Upper lobe of right lung (tissue), 1 donor: ENCODE measurements at places on chromosomes 2 and 18. TPM values are rescaled to one million over a fixed set of nuclear protein-coding genes. Genes with fewer than 3 reads are reported as not detected.

The TUBA3E gene
- total RNA-seq: not detected

The MROH2A gene
- total RNA-seq: not detected

The M1AP gene
- 1.4 TPM for total RNA-seq

DNA sequence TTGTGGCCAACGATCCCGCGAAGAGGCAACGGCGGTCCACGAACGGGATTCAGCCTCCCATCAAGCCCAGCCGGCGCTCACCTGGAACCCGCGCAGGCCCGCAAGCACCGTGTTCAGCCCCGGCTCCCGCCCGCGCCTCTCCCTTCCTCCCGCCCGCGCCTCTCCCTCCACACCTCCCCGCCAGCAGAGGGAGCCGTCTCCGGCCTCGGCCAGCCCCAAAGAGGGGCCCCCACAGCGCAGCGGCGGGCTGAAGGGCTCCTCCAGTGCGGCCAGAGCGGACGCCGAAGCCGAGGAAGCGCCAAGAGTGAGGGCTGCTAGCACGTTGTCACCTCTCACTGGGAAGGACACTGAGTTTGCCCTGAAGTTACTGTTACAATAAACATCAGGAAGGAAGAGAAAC, 55.3 kb upstream of the LAPTM4A start:
- DNase-seq: peak; percentile 78

DNA sequence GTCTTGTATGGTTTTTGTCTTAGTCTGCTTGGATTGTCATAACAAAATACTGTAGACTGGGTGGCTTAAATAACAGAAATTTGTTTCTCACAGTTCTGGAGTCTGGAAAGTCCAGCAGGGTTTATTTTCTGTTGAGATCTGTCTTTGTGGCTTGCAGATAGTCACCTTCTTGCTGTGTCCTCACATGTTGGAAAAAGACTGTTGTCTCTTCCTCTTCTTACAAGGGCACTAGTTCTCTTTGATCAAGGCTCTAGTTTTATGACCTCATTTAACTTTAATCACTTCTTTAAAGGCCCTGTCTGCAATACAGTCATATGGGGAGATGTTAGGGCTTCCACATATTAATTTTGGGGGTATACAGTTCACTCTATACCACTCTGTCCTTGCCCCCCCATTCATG, 56.5 kb downstream of the NBEAL1 start:
- DNase-seq: no peak

GRCh38 chr2:29731948-29732347, 189.4 kb downstream of the ALK start:
- DNase-seq: no peak

GRCh38 chr2:79993144-79993543, 311.4 kb downstream of the LRRTM1 start:
- DNase-seq: no peak

GRCh38 chr2:186641132-186641806, 51.4 kb downstream of the ITGAV start:
- DNase-seq: no peak

DNA sequence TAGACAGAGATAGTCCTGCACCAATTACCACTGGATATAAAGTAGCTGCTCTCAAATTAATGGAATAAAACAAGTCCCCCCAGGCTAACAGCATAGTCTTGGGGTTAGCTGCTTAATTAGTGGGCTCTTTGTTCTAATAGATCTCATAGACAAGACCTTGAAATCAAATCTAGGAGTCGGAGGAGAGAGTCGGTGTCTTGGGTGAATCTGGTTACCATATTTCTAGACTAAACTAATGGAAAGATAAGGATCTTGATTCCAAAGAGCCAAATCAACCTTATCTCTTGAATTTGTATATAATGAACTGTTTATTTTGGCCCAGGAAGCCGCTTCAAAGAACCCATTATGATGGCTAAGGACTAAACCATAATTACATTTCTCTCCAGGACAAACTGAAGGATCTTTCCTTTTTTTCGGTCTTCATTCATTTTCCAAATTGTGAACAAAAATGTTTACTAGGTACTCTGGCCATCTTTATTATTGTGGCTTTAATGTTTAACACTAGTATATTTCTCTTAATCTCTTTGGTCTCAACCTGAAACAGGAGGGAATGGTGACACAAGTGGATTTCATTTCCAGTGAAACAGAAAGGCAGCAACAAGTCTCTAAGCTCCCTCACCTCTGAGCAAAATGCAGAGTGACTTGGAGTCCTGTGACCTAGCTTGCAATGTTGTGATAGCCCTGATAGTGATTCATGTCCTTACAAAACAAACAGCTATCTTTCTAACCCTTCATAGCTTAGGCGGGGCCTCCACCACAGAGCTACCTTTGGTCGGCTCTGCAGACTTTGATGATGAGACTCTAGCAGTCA, 137.9 kb upstream of the PARD3B start:
- no peak for DNase-seq

DNA sequence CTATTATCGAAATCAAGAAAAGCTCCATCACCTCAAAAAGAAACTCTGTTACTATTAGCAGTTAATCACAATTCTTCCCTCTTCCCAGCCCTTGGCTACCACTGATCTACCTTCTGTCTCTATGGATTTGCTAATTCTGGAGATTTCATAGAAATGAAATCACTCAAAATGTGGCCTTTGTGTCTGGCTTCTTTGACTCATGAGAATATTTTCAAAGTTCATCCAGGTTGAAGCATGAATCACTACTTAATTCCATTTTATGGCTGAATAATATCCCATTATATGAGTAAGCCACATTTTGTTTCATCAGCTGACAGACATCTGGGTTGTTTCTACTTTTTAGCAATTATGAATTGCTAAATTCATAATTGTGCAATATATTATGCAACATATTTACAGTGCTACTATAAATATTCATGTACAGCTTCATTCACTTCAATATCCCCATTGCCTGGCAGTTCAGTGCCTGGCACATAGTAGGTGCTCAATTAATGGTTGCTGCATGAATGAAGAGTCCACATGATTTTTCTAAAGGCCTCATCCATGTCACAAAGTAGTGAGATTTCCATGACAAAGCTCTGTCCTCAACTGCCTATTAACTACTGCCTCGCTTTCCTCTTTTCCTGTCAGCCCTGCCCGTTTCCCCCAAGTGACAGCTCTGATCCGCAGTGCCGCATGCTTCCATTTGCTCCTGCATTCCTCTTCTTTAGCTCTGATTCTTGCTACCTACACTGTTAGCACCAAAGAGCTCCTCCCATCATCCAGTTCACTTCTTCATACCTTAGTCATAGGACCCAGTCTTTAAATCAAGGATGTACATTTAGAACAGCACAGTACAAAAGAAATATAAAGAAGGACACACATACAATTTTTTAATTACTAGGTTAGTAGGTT, 32.8 kb downstream of the CCDC93 start:
- no peak for DNase-seq

- no peak for DNase-seq
Observed at GRCh38 chr2:236238751-236239150, 25.5 kb downstream of the ASB18 start.

DNA sequence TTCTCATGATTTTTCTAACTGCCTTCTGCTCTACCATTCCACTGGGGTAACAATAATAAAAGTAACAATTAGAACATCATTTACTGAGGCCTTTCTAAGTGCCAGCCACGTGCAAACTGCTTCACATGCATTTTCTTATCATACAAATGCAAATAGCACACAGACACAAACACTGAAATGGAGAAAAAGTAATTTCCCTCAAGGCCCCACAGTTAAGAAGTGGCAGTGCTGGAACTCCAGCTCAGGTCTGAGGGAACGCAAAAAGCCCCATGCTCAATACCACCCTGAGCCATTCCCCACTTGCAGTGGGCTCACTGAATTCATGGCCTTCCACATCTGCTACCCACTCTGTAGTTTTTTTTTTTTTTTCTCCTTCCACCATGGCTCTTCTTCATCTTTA, 140.6 kb downstream of the UPP2 start:
- DNase-seq: no peak

- DNase-seq: no peak
Observed at GRCh38 chr2:23506531-23507266, 121.7 kb downstream of the KLHL29 start.
